ENCODE measurements at places on chromosomes 12 and 14. TPM values are rescaled to one million over a fixed set of nuclear protein-coding genes. Genes with fewer than 3 reads are reported as not detected.

TTC7B gene
- 1.1 TPM for polyA plus RNA-seq

DNA sequence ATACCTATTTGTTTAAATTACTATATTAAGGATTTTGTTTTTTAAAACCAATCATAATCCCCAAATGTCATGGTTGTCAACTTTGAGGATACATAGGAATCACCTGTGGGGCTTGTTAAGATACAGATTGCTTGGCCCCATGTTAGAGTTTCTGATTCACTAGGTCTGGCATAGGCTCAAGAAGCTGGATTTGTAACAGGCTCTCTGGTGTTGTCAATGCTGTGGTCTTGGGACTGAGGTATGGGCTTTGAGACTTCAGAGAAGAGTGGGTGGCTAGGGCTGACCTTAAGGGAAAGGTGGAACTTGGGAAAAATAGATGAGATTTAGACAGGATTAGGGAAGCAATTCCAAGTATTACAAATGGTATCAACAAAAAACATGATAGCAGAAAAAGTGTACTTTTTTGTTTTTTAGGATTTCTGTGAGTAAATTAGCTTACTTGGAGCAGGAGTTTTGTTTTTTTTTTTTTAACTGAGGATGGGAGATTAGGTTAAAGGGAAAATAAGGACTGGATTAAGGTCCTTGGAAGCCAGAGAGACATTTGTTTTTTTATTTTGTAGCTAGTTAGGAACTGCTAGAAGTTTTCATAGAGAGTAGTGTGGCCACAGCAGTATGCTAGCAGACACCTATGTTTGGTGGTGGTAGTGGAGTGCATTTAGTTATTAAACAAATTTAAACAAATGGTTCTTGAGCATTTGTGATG is 88.6 kb downstream of the RAD51B start:
- DNase-seq = no peak

- no peak for DNase-seq
Observed at GRCh38 chr12:68483592-68484383, 126.9 kb upstream of the RAP1B start.

DNA sequence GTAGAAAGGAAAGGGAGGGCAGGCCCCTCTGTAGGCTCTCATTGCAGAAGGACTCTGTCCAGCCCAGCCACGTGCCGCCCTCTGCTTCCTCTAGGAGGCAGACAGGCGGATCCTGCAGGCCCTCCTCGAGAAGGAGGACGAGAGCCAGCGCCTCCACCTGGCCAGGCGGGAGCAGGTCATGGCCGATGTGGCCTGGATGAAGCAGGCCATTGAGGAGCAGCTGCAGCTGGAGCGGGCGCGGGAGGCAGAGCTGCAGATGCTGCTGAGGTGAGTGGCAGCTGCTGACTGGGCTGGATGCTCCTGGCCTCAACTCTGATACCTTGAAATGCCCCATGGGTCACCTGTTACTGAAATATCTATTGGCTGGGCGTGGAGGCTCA is 10.9 kb downstream of the TCHP start:
- DNase-seq = no peak

DNA sequence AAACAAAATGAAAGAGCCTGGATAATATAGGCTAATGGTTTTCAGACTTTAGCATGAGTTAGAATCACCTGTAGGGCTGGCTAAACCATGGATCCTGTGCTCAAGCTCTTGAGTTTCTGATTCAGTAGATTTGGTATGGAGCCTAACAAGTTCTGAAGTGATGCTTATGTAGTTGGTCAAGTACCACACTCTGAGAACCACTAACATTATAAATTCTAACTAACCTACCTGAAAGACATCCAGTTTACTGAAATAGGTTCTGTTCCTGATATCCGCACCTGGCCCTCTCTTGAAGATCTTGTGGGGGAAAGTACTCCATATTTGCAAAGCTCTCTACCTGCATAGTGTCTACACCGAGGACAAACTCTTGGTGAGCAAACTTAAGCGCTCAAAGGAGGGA is 59.4 kb upstream of the VSX2 start:
- DNase-seq = no peak
